Mesothelial cell of epicardium (in vitro differentiated cells): ENCODE measurements at places on chromosomes 12 and 14.
A peak's percentile ranks its signal among the peaks of the same experiment; 100 is the strongest.

- no peak for DNase-seq
These were observed 15.0 kb downstream of the GXYLT1 start for GRCh38 chr12:42129595-42130204.

GRCh38 chr14:60973070-60973469, 7.8 kb downstream of the TRMT5 start:
- no peak for DNase-seq

DNA sequence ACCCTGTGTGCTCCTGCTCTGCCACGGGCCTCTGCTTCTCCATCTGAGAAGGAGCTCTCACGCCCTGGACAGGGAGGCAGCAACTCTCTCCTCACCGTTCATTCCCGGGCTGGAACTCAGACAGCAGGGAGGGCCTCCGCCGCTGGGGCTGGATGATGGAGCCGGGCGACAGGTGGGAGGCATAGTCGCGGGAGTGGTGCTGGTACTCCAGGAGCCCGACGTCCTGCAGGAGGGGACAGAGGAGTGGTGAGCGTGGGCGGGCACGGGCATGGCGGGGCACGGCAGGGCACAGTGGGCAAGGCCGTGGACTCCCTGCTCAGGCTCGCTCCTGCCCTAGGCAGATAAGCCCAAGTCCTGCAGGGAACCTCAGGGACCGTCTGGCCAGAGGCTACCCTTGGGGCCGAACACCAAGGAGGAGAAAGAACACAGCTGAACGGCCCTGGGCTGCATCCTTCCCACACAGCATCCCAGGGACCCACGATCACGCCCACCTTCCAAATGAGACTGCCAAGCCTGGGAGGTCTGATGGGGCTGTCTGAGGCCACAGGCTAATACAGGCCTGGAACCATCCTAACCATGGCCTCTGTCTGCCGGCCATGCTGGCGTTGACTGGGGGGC, 81.0 kb downstream of the NCOR2 start:
- DNase-seq, result no peak

GRCh38 chr14:67875175-67876006, 55.8 kb downstream of the RAD51B start:
- DNase-seq, result no peak

DNA sequence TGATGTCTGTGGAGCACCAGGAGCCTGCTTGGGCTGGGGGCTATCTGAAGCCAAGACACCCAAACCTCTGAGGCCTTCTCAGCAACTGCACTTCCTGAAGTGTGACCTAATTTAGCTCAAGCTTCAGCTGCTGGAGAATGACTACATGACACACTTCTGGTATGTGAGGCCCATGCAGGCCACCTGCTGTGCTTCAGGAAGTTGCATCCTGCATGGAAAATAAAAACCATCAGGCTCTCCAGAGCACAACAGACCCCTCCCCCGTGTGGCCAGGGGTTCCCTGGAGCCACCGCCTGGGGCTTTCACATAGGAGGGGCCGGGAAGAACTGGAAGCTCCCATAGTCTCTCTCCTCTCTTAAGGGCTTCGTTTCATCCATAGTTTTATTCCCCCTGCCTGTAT, 217.7 kb downstream of the SLC15A4 start:
- DNase-seq, result no peak

- no peak for DNase-seq
These were observed 94.8 kb downstream of the PHLDA1 start for GRCh38 chr12:75936515-75937440.

GRCh38 chr12:15122344-15122743, 98.9 kb downstream of the RERG start:
- DNase-seq, result no peak

- DNase-seq, result no peak
These were observed 23.4 kb downstream of the FBXO34 start for GRCh38 chr14:55294603-55295002.

- DNase-seq, result no peak
These were observed 96.8 kb downstream of the ERGIC2 start for GRCh38 chr12:29283969-29284700.

DNA sequence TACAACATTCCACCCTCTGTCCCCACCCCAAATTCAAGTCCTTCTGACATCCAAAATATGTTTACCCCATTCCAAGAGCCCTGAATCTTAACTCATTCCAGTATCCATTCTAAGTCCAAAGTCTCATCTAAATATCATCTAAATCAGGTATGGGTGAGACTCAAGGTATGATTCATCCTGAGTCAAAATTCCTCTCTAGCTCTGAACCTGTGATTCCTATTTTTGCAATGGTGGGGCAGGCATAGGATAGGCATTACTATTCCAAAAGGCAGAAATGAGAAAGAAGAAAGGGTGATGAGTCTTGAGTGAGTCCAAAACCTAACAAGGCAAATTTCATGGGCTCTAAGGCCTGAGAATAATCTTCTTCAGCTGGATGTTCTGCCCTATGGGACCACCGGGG, 140.3 kb upstream of the FAR2 start:
- DNase-seq, result no peak

GRCh38 chr14:87990682-87991081, 2.3 kb downstream of the GALC start:
- no peak for DNase-seq

GRCh38 chr14:100256339-100256895, 17.5 kb downstream of the YY1 start:
- no peak for DNase-seq

- no peak for DNase-seq
These were observed 40.9 kb upstream of the VASH1 start for GRCh38 chr14:76720382-76720813.

- no peak for DNase-seq
These were observed 18.8 kb upstream of the PRKAG1 start for GRCh38 chr12:49037111-49037946.

DNA sequence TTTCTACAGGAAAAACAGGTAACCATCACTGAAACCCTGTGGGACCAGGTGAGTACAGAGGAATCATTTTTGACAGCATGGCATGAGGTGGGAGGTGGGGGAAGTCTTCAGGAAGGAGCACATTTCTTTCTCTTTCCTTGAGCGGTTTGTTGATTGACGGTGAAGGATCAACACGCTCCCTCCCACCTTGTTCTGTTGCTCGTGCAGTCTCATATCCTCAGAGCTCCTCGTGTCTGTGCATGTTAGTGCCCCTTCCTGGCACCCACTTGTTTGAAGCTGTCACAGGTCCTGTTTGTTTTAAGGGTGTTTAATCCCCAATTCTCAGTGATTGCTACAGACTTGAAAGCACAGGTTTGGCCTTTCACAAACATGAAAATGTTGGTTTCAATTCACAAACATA, 4.4 kb downstream of the C12orf54 start:
- DNase-seq, result no peak

GRCh38 chr12:45575417-45575816, 154.1 kb upstream of the ARID2 start:
- no peak for DNase-seq

GRCh38 chr12:124498275-124499189, 68.9 kb downstream of the NCOR2 start:
- DNase-seq, result no peak

DNA sequence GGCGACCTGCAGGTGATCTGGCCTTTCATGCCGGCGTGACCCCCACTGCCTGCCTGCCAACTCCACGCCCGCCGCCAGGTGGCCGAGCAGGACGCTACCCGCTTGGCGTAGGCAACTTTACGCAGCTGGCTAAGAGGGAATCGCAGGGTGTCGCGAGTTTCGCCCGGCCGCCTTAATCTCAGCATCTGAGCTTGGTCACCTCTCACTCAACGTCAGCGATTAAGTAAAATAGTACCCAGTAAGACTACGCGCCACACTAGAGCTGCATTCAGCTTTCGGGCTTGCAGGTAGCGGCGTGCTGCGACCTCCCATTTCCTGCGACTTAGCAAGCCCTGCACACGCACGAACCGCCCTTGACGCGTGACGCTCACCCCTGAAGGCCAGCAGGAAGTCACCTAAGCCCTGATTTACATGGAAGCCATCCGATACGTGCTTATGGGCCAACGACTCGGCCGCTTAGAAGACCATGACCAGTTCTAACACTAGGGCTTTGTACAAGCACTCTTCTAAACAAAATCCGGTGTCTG, 33.2 kb downstream of the WBP11 start:
- peak; percentile 51 for DNase-seq

- DNase-seq, result no peak
These were observed 9.8 kb downstream of the TTC9 start for GRCh38 chr14:70651522-70651921.

DNA sequence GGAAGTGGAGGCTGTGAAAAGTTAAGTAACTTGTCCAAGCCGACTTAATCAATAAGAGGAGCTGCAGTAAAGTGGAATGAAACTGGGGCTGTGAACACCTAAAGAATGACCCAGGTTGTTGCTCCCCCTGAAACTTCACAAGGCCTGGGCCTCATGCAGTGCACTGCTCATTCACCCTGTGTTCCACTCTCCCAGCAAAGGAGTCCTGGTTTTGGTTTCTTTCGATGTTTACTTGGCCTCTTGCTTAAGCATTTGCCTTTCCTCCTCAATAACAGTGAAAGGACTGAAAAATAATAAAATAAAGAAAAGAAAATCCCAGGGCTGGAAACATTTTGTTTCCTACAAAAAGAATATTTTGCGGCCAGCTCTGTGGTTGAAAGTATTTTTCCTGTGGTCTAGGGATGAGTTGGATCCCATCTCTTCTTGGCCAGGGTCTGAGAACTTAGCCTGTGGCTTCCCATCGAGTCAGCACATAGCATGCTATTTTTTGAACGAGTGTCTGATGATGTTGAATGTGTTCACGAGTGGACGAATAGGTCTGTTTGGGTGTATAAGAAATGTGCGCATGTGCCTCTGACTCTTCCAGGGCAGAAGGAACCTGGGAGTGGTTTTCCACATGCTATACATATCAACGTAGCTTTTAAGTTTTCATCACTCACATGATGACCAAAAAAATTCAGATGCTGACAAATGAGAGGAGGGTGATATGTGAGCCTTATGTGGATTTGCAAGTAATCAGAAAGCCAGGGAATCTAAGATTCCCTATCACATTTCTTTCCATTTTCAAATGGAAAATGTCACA, 349.8 kb downstream of the ZFP36L1 start:
- no peak for DNase-seq

DNA sequence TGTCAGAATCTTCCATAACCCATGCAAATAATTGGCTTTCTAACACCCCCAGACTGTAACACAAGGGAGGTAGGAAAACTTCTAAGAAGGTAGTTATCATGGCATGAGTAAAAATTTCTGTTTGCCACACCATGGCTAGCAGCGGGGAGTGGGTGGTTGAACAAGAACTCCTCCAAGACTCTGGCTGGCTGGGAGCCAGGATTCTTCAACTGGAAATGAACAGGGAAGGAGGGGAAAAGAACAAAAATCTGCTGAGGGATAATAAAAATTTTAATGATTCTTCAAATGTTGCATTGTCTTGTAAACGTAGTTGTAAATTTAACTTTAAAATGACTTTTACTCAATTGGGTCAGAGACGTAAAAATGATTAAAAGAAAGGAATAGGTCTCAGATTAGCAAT, 78.9 kb downstream of the AKAP6 start:
- DNase-seq, result peak; percentile 61

DNA sequence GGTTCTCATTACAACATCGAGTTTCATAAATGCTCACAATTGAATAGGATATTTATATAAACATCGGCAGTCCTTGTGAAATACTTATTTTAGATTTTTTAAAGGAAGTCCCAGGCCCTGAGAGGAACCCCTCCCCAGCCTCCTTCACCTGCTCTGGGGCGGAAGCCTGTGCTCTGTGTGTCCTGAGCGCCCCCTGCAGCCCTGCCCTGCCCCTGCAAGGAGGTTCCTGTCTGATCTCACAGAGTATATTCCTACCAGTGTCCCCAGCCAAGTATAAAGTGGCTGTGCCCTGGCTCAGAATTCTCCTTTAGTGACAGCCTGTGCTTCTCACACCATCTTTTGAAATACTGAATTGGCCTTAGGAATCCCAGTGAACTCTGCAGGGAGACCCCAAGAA, 659.5 kb downstream of the TMEM121 start:
- no peak for DNase-seq

DNA sequence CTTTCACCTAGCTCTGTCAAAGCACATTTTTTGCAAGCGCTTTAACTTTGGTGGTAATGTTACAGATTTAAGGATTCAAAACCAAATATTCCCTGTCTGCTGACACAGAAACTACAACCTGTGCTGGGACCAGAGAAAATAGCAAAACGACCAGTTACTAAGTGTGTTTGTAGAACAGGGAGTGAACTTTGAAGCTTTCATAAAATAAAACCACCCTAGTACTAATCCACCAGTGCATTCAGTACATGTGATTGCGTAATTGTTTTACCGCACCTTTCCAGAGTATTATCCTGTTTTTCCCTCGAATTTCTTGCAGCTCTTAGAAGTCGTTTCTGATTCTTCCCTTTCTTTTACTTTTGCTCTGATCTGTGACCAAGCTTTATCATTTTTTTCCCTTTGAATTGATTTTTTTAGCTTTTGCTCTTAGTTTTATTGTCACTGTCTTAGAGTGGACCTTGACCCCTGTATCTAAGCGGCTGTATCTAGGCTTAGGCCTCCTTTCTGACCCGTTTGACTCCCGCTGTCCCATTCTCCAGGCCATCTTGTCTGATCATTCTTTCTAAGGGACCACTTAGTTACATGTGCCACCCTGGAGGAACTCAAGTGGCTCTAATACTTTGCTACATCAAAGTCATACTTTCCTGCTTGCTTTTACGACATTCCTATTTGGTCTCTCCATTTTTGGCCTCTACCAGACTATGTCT, 429.4 kb downstream of the PCNX1 start:
- DNase-seq, result no peak

GRCh38 chr12:94427501-94428381, 31.9 kb downstream of the CEP83 start:
- DNase-seq, result no peak

GRCh38 chr14:68139431-68140075, 320.0 kb downstream of the RAD51B start:
- no peak for DNase-seq

GRCh38 chr12:121917950-121918678, at the start of gene CFAP251:
CFAP251 (plus strand) TSS chr12:121918592; CDS start chr12:121921306, 2,714 bp downstream.
- peak; percentile 78 for DNase-seq

DNA sequence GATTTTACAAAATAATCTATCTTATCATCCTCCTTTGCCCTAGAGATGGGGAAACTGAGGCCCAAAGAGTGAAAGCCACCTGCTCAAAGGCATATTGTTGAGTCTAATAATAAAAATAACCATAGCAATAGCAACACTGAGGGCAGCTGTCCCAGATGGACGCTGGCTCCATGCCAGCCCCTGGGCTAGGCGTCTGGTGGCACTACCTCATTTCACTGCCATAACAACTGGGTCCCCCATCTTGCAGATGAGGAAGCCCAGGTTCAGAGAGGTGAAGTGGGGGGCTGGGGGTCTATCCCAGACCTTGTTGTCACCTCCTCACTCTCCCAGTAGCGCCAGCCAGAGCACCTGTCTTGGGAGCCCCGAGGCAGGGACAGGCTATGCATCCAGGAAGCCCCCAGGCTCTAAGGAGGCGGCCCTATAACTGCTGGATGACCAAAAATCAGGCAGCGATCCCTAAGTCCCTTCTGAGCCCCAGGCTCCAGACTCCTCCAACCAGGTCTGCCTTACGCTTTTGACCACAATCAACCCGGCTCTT, 12.8 kb downstream of the BDKRB2 start:
- no peak for DNase-seq

DNA sequence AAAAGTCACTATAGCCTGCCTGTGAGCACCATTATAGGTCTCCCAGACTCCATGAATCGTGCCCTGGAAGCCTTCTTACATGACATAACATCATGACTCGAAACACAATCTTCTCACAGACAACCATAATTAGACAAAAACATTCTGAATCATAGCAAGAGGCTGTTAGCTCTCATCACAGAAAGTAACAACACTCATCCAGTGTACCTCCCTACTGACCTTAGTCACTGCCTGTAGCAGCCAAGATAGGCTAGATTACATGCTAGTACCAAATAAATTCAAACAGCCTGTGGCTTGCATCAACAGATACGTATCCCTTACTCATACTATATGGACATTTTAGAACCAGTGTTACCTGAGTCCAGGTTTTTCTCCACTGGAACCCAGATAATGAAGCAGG, 663.8 kb upstream of the FOXG1 start:
- no peak for DNase-seq
